ENCODE measurements at places on chromosomes 13 and 19. TPM values are rescaled to one million over a fixed set of nuclear protein-coding genes. Genes with fewer than 3 reads are reported as not detected.

The PNMA8B gene
- 1.6 TPM for total RNA-seq

The ZMYM2 gene
- total RNA-seq, result 51.3 TPM

The SLC46A3 gene
- total RNA-seq, result 4.8 TPM

The KCNC3 gene
- total RNA-seq, result 0.53 TPM

The IL27RA gene
- total RNA-seq, result 6.8 TPM

The PLK5 gene
- total RNA-seq, result not detected

The MLLT1 gene
- 11.3 TPM for total RNA-seq

The ARRDC5 gene
- total RNA-seq, result not detected

The ZIC5 gene
- not detected for total RNA-seq

The ZNF418 gene
- total RNA-seq, result 6.2 TPM

The STARD13 gene
- total RNA-seq, result 23.5 TPM

The WDR62 gene
- 1.7 TPM for total RNA-seq

The SIGLEC9 gene
- not detected for total RNA-seq

The C19orf38 gene
- 0.65 TPM for total RNA-seq

All from smooth muscle cell of the pulmonary artery (primary cell).